ENCODE measurements at places on chromosomes 16 and 17. TPM values are rescaled to one million over a fixed set of nuclear protein-coding genes. Genes with fewer than 3 reads are reported as not detected.

The AOC2 gene
- 0.83 TPM for polyA plus RNA-seq

DNA sequence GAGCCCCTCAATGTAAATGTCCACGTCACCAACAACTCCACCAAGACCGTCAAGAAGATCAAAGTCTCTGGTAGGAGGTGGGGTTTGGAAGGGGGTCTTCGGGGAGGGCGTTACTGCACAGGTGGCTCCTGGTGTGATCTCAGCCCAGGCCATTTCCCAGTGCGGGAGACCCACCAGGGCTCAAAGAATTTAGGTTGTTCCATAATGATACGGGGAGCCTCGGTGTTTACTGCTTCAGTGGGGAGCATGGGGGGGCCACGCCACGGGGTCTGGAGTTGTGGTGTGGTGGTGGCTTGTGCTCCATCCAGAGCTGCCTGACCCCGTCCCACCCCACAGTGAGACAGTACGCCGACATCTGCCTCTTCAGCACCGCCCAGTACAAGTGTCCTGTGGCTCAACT, 7.8 kb downstream of the ARRB2 start:
- no peak for DNase-seq

- no peak for DNase-seq
Observed at GRCh38 chr16:4936181-4936990, 562 bp downstream of the PPL start.

GRCh38 chr16:74743045-74743667, 31.5 kb downstream of the FA2H start:
- no peak for DNase-seq

DNA sequence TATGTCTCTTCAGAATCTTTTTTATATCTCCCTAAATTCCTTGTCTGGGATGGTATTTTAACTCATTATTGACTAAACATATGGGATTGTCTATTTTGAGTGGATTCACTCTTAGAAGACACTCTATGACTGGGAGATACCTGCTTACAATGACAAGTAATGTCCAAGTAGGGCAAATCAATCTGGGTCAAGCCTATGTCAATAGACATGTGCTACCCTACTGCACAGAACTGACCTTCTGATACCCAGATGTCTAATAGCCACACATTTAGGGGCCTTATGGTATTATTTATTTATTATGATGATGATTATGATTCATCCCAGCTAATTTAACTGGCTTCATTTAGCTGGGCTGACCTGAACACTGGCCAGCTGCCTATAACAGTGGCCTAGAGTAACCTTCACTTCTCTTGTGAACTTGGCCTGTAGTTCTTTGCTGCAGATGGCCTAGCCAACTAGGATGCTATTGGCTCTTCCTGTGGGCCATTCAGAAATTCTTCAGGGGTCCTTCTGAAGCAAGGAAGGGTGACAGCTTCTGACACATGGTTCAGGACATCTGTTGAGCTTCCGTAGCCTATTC, 138.0 kb downstream of the ANKFN1 start:
- DNase-seq: peak; percentile 4

The KRT17 gene
- 243 TPM for polyA plus RNA-seq

DNA sequence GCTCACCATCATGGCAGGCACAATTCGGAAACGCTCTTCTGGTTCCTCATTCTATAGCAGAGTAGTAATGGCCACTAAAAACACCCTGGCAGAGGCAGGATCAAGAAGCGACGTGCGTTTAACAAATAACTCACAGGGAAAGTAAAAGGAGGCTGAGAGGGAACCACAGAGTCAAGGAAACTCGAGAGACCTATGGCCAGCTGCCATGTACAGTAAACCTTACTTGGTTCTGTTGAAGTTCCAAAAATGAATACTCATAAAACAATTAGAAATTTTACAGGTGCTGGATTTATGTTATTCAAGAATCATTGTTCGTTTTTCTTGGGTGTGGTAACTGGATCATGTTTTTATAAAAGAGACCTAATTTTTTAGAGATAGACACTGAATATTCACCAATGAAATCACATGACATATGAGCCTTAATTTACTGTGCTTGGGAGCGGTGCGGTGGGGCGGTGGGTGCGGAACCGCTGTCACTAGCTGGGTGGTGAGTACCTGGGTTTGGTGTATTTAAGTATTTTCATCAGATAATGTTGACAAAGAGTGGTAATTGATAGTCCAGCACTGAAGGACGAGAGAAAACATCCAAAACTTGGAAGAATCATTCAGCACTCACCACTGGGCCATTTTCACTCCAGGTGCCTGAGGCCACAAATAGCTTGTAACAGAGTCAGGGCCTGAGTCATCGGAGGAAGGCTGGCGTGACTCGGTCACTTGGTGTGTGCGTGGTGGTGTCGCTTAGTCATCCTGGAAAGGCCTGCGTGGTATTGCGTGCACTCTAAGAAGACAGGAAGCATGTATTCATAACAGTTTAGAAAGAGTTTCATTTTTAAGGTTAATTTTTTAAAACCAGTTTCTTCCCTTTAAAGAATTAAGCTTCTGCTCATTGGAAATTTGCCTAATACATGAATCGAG, 135.4 kb upstream of the CHMP6 start:
- no peak for DNase-seq

The MYH11 gene
- 21.4 TPM for polyA plus RNA-seq

DNA sequence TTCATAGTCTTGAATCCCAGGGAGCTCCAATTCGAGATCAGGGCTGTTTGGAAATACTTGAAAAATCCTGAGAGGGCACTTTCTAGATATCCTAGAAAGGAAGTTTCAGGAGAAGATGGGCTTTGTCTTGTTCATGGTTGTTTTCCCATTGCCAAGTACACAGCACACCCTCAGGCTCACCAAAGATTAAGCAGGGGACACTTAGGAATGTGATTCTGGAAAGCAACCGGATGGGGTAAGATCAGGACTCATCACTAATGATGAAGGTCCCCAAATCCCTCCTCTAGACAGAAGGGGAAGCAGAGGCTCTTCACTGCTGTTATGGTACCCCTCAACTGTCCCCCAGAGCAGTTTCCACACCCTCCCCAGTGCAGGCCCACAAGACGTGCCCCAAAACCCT, 40.7 kb downstream of the VAC14 start:
- no peak for DNase-seq

The CTF1 gene
- 11.2 TPM for polyA plus RNA-seq

GRCh38 chr17:63419949-63420867, 25.9 kb downstream of the CYB561 start:
- DNase-seq: no peak

- DNase-seq: no peak
Observed at GRCh38 chr16:50996830-50997186, 154.3 kb downstream of the SALL1 start.

The SEPTIN12 gene
- polyA plus RNA-seq: not detected

The NGFR gene
- 95.3 TPM for polyA plus RNA-seq

The CORO1A gene
- 20.6 TPM for polyA plus RNA-seq

- DNase-seq: no peak
Observed at GRCh38 chr16:68676113-68676860, 31.2 kb downstream of the CDH3 start.

GRCh38 chr17:1563786-1564613, 1.4 kb upstream of the PITPNA start:
- DNase-seq: no peak

DNA sequence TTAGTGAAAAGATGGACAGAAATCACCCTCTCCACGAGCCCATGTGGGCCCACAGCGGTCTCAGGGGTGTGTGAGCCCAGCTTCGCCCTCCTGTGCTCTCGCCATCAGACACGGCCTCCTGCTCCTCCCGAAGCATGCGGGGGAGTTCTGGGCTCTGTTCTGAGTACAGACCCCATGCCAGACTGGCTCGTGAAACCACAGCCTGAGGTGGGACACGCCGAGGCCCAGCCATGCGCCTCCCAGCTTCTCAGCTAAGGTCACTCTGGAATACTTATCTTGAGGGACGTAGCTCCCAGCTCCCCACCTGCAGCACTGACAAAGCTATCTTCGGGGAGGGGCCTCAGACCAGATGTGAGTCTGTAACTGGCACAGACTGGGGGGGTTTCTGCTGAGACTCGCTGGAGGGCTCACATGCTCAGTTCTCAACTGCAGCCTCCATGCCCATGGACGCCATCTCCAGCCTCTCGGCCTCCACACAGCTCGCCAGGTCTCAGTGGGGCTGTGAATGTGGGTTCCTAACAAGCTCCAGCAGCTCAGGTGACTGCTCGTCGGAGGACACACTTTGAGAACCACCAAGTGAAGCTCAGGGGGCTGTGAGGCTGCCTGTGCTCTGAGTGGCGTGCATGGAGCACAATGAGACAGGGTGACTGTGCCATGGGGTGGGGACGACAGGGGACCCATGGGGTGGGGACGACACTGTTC, 95.2 kb downstream of the ZNF778 start:
- no peak for DNase-seq

DNA sequence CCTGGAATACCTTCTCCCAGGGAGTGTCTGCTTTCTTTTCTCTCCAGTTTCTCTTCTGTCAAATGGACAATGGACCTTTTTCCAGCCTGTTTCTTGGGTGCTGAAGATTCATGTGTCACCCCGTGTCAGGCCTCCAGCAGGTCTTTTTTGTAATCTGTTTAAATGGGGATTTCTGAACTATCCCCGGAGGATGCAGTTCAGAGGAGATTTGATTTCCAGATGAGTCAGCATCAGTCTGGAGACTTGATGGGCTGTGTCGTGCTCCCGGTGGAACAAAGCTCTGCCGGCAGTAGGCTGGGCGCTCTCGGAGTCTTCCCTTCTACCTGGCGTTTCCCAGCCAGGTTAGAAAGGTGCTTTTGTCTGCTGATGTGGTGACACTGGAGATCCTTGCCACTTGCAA, 440.6 kb downstream of the HS3ST3B1 start:
- no peak for DNase-seq

GRCh38 chr16:84742641-84743092, 42.9 kb downstream of the USP10 start:
- DNase-seq: no peak

The NPB gene
- 0.68 TPM for polyA plus RNA-seq

The PITPNM3 gene
- 4.2 TPM for polyA plus RNA-seq

GRCh38 chr16:67667817-67668494, 1.3 kb downstream of the C16orf86 start:
- DNase-seq: peak; percentile 94

- DNase-seq: no peak
Observed at GRCh38 chr16:1162701-1163566, 10.0 kb downstream of the CACNA1H start.

The MYH13 gene
- polyA plus RNA-seq: 1.1 TPM

The TEX19 gene
- 0.08 TPM for polyA plus RNA-seq

The AHSP gene
- 19.2 TPM for polyA plus RNA-seq

The MYO15A gene
- 1.2 TPM for polyA plus RNA-seq

DNA sequence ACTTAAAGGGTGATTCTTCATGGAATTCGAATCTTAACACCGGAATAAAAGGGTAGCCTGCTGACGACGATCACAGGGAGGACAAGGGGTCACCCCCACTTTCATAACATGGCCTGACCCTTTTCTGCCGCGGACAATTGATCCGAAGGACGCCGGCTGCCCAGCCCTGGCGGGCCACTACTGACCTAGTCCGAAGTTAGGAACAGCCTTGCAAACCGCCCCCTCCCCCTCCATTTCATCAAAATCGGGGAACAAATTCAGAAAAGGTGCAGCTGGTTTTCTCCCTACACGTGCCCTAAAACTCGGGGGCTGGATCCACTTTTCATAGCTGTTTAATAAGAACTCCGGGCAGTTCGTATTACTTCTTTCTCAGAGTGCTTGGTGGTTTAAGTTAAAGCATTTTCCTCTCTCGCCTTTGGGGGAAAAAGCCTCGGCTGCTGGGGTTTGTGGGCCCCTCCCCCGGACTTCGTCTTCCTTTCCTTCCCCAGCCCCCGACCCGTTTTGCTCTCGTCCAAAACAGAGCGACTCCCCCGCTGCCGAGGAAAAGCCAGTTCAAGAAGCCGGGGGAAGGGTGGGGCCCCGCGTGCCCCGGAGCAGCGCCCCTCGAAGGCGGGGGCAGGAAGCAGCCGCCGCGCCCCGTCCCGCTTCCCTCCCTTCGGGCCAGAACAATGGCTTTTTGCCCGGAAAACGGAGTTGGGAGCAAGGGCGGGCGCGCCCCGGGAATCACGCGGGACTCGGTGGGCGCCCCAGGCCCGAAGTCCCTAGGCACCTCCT, 641 bp upstream of the CBX2 start:
- DNase-seq: peak; percentile 87

- DNase-seq: no peak
Observed at GRCh38 chr17:82592289-82592766, 55.9 kb downstream of the WDR45B start.

- no peak for DNase-seq
Observed at GRCh38 chr16:81530296-81530721, 85.7 kb downstream of the CMIP start.

The DHX40 gene
- polyA plus RNA-seq: 31.0 TPM
